T-helper 2 cell (primary cell): ENCODE measurements at places on chromosomes 11 and 22.
A peak's percentile ranks its signal among the peaks of the same experiment; 100 is the strongest.

DNA sequence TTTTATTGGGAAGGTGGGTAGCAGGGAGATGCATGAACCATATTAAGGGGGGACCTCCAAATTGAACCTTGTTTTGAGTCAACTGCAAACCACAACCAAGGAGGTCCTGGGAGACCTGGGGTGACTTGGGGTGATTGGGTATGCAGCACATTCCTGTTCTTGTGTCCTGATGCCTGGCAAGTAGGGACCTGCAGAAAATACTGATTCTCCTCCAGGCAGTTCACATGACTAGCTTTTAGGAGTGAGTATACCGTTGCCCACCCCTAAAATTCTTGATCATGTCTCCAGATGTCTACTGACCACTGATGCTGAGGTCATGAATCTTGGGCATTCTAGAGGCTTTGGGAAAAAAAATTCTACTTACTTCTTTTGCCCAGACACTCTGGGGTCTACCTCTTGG lies 6.3 kb downstream of the EHF start:
- DNase-seq = no peak

DNA sequence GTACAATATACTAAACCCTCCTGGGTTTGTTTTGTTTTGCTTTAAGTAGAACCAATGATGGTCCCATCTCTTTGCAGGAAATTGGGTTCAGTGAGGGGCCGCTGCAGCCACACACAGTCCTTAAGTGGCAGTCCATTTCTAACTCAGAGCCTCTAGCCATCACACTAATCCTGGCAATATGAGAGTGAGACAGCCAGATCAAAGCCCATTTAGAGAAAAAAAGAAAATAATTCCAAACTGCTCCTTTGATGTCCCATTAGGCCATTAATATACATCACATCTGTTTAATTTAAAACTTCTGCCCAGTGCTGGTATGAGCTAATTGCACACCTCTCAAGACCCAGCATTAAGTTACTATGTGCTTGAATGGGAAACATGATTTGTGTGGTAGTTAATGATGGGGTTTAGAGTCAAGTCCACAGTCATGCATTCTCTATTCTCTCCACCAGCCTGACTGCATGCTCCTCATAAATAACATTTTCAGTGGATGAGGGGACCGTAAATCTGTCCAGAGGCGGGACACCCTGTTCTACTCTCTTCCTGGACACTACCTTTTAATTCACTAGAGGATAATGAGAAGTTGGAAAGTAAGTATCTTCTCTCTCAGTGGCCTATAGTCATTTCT lies 53.8 kb upstream of the BIRC3 start:
- DNase-seq = no peak

DNA sequence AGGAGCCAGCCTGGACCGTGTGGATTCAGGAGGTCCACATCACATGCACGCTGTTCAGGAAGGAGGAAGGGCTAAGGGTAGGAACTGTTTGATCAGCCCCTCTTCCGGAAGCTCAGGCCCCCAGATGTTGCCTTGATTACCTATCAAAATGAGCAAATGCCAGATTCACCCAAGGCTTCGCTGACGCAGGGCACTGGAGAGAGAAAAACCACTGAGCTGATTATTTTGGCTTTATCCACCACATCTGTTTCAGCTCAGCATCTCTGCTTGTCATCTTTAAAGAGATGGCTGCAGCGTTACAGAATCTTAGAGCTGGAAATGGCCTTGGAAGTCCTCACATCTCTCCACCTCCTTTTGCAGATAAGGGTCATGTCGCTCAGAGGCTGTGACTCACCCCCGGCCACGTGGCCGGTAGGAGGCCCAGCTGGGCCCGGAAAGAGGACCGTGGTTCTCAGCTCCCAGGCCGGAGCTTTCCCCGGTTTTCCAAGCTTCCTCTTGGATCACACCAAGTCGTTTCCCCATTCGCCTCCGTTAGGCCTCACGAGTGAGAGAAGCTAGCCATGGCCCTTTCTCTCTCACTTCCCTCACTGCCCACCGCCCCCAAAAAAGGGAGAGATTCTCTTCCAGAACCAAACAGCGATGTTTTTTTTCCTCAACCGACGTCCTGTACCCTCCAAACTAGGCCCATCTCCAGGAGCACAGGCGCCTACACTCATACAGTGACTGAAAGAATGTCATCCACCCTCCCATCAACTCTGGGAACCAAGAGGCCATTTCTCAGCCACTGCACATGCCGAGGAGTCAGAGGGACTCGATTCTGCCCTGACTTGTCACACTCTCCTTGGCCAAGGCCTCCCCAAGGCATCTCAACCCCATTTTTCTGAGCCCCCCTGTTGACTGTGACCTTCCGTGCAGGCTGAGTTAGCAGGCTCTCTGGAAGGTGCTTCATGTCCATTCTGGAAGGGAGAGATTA lies 37.6 kb downstream of the LIF start:
- no peak for DNase-seq

GRCh38 chr11:15471895-15472799 lies 357.4 kb downstream of the INSC start:
- no peak for DNase-seq

DNA sequence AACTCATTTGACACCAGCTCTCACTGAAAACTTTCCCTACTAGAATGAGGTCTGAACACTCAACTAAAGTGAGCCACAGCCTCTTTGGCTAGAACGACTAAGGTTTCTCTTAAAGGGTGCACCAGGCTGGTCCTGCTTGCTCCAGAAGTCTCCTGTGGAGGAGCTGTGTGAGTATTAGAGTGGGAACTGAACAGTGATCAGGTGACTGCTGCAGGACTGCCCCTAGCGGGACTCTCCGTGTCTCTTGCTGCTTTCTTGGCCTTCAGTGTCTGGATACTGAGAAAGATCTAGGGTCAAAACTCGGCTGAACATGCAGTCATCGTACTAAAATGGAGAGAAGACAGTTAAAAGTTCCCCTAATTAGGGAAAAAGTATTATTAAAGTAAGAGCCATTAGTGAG lies 34.6 kb downstream of the FAM118A start:
- no peak for DNase-seq

- no peak for DNase-seq
Observed at GRCh38 chr11:128890543-128891368, at the start of gene KCNJ5. Gene KCNJ5 (plus strand): TSS chr11:128891356. CDS start chr11:128911274, 19,918 bp downstream.

DNA sequence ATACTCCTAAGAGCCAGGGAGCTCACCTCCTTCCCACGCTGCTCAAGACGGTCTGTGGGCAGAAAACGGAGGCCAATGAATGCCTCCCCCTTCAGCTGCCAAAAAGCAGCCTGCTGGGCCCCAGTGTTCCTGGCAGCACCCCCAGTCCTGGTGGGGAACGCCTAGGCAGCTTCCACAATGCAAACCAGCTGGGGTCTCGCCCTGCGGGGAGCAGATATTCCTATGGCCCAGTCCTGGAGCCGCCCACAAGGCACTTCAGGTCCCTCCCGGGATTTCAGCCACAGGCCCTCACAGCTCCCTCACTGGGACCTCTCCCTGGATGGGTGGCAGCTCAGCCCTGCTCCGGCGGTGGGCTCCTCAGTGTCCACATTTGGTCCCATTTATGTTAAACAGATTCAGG lies 29.2 kb downstream of the A4GALT start:
- no peak for DNase-seq

DNA sequence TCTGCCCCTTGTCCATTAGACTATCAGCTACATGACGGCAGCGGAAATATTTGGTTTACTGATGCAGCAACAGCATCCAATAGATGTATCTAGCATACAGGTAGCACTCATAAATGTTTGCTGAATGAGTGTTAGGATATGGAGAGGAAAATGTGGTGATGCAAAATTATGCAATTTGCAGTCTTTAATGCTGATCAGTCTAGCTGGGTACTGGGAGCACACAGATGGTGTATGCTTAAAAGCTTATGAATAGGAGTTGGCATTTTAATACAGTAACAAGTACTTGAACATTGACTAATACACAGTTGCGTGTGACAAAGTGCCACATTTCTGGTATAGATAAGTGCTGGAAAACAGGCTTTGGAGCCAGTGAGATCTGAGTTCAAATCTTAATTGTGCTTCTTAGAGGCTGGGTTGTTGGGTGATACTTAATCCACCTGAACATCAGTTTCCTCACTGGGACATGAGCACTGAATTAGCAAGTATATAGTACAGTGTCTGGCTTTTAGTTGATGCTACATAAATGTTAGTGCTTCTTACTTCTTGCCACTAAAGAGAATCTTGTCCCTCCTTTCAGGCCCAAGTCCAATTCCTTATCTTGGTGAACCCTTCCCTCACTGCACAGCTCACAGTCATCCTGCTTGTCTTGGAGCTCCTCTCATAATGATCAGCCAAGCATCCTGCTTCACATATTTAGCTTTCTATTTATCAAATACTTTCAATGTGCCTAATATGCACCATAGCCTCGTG lies 99.6 kb downstream of the TIMP3 start:
- no peak for DNase-seq

- DNase-seq = no peak
Observed at GRCh38 chr11:27120211-27120610, 79.6 kb downstream of the BBOX1 start.

- DNase-seq = no peak
Observed at GRCh38 chr22:31615940-31616314, 46.1 kb downstream of the PISD start.

- peak; percentile 20 for DNase-seq
Observed at GRCh38 chr22:36986242-36986821, 32.9 kb downstream of the TST start.

GRCh38 chr11:116930177-116930576 lies 92.8 kb upstream of the APOA1 start:
- DNase-seq = no peak

GRCh38 chr22:17862646-17863181 lies 88.4 kb upstream of the BID start:
- no peak for DNase-seq

DNA sequence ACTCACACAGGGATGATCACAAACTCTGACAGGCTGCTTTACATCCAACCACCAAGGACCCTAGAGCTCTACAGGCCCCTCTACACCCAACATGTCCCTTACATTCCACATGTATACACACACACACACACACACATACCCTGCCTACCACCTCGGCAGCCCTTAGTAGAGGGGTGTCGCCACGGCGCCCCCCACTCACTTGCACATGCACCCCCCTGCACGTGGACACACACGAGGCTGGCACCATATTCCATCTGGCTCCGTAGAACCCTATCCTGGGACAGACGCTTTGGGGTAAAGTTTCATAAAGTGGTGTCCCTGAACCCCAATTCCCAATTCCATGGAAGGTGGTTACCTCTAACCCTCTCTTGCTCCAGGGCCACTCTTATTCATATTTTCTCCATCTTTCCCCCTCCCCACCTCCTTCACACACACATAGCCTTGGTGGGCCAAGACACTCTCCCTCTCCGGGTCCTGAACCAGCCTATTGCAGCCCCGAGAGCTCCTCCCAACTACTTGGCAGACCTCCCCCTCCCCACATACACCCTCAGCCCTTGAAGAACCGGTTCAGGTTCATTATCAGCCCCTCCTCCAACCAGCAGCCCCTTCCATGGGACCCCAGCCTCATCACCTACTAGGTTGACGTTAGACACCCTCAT lies 809 bp downstream of the PDE2A start:
- DNase-seq = no peak

GRCh38 chr11:134654161-134654915 lies 242.3 kb upstream of the B3GAT1 start:
- DNase-seq = no peak

- DNase-seq = no peak
Observed at GRCh38 chr22:35392357-35392756, 7.6 kb upstream of the MCM5 start.

GRCh38 chr22:46047226-46047625 lies 70.3 kb upstream of the WNT7B start:
- no peak for DNase-seq

DNA sequence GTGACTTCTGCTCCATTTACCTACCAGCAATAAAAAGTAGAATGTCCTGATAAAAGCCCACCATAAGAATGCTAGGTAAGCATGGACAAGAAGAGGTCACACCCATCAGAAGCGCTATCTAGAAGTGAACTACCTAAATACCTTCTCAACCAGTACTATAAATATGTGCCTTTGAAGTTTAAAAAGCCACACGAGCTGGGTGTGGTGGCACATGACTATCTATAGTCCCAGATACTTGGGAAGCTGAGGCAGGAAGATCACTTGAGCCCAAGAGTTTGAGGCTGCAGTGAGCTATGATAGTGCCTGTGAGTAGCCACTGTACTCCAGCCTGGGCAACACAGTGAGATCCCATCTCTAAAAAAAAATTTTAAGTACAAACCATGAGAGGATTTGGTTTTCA lies 66.7 kb downstream of the PACSIN2 start:
- no peak for DNase-seq

GRCh38 chr11:45641961-45642360 lies 23.5 kb downstream of the CHST1 start:
- no peak for DNase-seq

DNA sequence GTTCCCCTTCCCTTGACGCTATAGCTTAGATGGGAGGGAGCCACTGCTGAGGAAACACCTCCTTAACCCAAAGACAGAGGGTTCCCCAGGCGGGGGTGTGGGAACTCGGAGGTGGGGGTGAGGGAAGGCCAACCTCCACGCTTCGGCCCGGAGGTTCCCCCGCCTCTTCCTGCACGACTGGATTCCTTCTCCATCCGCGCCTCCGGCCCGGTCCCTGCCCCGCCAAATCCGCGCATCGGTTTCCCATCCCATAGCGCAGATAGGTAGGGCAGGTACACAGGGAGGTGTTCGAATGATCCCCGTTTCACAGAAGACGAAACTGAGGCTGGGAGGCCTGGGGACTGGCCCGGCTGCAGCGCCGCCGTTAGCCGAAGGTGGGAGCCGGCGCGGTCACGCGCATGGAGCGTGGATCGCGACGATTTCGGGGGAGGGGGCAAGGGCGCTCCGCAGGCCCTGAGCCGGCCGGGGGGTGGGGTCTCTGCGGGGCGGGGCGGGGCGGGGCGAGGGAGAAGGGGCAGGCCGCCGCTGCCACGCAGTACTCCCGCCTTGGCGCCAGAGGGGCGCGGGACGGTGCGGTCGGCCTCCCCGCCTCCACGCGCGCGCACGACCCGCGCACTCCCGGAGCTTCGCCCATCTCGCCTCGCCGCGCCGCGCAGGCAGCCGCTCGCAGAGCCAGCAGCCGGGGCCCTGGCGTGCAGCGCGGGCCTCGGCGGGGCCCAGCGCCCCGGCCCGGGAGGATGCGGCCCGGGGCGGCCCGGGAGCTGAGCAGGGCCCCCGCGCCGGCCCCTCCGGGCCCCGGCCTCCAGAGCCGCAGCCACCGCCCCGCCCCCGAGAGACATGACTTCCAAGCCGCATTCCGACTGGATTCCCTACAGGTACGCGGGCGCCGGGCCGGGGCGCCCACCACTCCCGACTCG lies at the start of gene TUB:
Gene TUB, plus strand, starts transcription at position 538 of the 917 bp plus-strand sequence. Its CDS starts 300 bp downstream, at position 838.
- DNase-seq = no peak

DNA sequence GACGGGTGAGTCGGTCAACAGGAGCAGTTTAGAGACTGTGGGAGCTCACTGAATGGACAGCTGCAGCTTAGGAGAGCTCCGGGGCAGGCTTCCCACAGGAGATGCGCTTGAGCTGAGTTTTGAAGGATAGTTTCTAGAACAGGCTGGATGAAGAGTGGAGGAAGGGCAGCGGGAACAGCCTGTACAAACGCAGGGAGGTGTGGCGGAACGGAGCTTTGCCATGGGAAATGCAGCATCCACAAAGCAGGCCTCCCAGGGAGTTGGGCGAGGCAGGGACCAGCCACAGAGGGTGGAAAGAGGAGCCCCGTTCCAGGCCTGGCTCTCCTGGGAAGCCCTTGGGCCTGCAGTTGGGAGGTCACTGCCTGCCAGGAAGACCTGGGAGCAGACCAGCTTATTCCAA lies 26.8 kb upstream of the TEF start:
- no peak for DNase-seq
